ENCODE measurements at places on chromosomes 6 and 20. TPM values are rescaled to one million over a fixed set of nuclear protein-coding genes. Genes with fewer than 3 reads are reported as not detected.

DNA sequence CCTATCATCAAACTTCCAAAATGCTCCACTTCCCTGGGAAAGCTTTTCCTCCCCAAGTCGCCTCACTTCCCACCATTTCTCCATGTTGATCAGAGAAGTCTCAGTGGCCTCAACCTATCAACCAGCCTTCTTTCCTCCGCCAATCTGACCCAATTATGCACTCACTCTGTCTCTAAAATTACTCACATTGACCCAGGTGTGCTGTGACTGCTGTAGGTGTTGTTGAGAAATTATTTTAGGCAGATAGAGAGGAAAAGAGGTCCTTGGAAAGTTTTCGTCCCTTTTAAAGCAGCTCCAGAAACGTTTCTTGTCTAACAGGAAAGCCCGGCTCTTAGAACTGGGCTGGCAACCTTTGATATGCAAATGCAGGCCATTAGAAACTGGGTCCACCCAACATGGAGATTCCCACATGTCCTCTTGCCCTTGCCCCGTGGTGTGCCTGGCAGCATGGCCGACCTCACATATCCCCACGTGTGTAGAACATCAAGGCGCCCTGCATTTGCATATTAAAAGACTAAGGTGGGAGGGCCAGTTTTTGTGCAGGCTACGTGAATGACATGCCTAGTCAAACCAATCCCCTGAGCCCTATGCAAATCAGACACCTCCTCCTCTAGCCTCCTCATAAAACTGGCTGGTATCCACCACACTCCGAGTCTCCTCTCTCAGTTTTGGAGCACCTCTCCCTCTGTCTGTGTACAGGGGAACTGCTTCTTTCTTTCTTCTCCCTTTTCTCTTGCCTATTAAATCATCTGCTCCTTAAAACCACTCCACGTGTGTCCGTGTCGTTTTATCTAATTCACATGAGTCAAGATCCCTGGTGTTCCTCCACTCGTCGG lies 12.9 kb downstream of the IPCEF1 start:
- DNase-seq: no peak

DNA sequence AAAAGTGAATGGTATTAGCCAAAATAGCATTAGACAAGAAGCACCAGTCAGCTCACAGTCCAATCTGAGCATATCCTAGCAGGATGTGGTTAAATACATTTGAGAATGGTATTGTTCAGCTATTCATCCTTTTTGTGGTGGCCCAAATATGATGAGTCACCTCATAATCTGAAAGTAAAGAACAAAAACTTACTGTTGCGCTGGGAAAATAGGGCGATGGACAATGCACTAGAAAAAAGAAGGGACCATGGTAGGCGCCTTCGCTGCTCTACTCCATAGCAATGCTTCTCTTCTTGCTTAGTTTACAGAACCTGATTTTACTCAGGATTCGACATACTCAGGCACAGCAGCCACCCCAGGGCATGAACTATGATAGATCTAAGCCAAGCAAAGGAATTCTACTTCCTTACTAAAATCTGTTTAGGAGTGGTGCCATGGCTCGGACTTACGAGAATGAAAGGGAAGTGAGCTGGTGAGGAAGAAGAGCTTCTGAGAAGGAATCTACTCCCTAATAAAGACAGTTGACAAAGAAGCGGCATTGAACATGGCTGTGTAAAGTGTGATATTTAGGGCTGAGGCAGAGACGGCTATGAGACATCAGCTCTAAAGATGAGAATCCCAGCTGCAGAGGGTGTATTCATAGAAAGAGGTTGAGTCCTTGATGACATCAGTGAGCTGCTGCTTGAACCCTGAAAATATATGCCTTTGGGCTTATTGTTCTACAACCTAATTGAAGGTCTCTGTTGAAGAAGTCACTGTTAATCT lies 16.6 kb upstream of the FBXO9 start:
- DNase-seq: peak; percentile 32

DNA sequence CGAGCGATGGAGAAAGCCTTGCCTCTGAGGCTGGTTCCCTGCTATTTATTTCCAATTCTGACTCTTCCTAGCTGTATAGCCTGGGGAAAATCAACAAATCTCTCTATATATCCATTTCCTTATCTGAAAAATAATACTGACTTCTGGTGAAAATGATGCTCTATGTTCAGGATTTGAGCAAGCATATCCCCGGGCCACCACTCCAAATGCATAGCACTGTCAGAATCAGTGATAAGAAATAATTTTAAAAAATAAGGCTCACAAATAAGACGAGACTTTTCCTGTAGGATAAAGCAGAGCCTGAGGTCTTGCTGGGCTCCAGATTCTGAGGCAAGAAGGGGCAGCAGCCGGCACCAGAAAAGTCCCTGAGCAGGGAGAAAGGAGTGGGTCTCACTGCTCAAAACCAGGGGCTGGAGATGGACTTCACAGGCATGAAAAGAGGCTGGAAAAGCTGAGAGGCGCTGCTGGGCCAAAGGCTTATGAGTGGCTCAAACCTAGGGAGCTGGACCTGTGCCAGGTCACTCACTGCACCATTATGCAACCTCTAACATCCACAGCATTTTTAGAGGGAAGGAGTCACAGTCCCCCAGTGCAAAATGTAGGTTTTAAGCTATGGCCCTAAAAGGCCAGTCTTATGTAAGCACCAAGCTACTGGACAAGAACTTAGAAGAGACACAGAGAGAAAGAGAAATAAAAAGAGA lies 48.1 kb upstream of the SLC17A4 start:
- DNase-seq: no peak

- no peak for DNase-seq
Measured at GRCh38 chr6:85971238-85971637, 328.6 kb upstream of the SYNCRIP start.

DNA sequence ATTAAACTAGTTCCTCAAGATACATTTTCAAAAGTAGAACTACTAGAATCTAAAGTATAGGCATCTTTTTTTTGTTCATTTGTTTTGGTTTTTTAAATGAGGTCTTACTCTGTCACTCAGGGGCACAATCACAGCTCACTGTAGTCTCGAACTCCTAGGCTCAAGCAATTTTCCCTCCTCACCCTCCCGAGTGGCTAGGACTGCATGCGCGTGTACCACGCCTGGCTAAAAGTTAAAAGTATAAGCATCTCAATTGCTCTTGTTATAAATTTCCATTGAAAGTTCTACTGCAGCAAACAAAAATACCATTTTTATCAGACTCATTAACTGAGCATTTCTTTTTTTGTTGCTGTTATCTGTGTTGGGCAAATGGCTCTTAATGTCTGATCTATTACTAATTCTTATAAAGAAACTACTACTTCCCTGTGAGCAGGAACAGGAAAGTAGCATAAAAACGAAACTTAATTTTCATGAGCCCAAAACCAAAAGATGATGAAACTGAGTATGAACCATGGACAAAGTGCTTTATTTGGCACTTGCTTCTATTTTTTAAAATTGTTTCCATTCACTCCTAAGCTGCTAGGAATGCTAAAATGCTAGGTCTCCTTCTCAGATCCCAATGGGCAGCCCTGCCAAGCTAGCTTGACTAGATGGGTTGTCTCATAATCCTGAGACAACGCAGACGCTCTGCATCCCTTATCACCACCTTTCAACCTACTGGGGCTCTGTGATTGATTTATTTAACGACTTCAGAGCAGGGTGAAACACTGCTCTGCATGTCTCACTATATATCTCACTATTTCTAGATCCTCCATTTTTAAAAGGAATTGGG lies 36.9 kb downstream of the TRPC4AP start:
- peak; percentile 37 for DNase-seq

DNA sequence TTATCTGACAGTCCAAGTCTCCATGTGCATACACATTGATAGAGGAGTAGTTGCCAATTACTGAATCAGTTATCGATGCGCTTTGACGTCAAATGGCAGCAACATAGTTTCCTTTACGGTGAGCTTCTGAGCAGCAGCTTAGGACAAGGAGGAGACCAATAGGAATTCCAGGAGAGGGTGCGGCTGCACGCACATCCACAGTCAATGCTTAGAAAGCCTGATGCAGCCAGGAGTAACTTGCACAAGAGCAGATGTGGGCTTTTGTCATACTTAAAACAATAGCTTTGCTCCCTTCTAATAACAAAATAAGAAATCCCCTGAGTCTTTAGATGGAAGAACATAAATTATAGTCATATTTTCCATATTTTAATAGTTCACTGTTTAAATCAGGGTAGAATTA lies 442.1 kb downstream of the BCKDHB start:
- no peak for DNase-seq

DNA sequence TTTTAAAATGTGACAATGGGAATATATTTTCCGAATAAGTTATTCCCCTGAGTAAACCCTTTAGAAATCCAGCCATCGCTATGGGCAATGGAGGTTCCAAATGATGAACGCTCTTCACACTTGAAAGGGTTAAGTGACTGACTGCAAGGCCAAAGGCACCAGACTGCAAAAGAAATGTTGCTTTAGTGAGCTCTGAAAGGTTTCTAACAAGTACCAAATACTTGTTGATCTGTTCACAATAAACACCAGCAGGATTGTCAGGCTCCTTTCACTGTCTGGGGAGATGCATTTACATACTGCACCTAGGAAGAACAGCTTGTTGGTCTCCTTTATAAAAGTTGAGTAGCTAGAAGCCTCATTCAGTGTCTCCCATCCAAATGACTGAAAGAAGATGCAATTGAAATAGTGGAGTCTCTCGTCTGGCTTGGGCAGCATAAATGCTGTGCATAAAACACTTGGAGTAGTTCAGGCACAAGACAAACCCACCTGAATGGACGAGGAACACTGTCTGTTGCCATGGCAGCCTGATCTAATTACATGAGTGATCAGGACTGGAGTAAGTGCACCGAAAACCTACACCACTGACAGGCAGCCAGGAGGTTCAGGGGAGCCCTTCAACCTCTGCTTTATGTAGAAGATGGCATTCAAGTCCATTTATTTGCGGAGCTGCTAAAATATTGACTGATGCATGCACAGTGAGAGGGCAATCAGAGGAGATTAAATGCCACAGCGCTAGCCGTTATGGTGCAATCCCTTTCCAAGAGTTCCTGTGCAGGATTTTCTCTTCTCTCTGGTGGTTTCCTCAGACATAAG lies 2.9 kb downstream of the ATXN1 start:
- peak; percentile 75 for DNase-seq

- peak; percentile 43 for DNase-seq
Measured at GRCh38 chr6:118743746-118744145, 92.4 kb upstream of the CEP85L start.

DNA sequence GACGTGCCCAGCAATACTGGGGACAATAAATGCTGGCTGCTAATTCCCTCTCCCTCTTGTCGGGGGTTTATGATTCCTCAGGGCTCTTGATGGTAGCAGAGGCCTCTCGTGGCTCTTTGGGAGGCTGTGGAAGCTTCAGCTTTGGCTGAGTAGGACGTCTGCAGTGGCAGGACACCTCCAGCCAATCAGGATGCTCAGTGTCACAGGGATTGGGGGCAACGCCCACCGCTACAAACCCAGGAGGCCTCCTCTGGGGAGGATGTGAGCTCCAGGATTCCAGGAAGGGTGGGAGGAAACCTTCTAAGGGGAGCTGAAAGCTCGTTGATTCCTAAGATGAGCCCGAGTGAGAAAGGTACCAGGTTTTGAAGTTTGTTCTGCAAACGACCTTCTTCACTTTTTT lies 19.4 kb downstream of the RSPO4 start:
- DNase-seq: no peak

GRCh38 chr6:21402368-21402767 lies 191.2 kb upstream of the SOX4 start:
- DNase-seq: peak; percentile 90

GRCh38 chr6:3229566-3230178 lies 2.2 kb upstream of the TUBB2B start:
- no peak for DNase-seq

GRCh38 chr6:5098501-5099270 lies 13.5 kb downstream of the PPP1R3G start:
- DNase-seq: no peak

DNA sequence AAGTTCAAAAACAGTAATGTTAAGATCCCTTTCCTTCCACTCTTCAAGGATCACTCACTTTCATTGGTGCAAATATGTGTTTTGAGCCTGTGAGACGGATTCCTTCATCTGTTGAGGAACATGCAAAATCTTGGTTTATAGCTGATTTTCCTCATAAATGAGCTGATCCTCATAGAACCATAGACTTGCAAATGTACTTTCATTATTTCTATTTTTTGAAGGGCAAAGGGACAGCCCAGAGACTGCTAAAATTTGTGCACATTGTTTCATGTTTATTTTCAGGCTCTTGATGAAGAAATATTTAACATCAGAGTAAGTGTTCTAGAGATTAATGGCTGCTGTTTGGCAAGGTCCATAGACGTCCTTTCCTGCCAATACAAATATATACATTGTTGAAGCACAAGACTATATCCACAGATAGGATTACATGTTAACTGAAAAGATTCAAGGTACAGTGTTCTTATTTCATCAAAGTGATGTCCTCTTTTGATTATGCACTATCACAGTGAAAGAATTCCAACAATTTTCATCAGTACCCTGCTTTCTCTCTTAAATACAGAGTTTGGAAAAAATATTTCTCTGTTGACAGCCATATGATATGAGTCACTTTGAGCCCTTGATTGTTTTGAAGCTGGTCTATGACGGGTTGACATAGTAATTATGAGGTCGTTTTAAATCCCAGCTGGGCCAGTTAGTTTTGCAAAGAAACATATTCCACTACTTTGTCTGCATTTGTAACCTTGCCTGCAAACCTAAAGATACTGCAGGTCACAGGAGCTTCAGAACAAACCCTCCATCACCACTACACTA lies 95.7 kb downstream of the FILIP1 start:
- peak; percentile 62 for DNase-seq

DNA sequence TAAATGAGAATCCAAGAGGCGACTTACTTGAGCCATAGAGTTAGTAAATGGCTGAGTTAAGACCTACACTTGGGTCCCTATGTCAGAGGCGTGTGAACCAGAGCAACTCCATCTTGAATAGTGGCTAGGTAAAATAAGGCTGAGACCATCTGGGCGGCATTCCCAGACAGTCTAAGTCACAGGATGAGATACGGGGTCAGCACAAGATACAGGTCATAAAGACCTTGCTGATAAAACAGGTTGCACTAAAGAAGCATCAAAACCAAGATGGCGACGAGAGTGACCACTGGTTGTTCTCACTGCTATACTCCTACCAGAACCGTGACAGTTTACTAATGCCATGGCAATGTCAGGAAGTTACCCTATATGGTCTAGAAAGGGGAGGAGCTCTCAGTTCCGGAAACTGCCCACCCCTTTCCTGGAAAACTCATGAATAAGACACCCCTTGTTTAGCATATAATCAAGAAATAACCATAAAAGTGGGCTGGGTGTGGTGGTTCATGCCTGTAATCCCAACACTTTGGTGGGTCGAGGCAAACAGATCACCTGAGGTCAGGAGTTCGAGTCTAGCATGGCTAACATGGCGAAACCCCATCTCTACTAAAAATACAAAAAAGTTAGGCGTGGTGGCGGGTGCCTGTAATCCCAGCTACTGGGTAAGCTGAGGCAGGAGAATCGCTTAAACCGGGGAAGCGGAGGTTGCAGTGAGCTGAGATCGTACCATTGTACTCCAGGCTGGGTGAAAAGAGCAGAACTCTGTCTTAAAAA lies 43.9 kb upstream of the EEF1A1 start:
- DNase-seq: peak; percentile 14

Gene MACROD2
- total RNA-seq: 4.0 TPM

Gene PRPH2
- total RNA-seq: 3.3 TPM

Gene L3MBTL3
- total RNA-seq: 8.7 TPM

Gene BPIFB1
- total RNA-seq: not detected

Gene PAK5
- total RNA-seq: not detected

Gene GPLD1
- 0.72 TPM for total RNA-seq

Gene GINS1
- 2.4 TPM for total RNA-seq

Gene FAM83C
- total RNA-seq: not detected

Gene GRM1
- total RNA-seq: under 0.01 TPM
